ENCODE measurements at places on chromosomes 1 and 21.
A peak's percentile ranks its signal among the peaks of the same experiment; 100 is the strongest.

GRCh38 chr1:206686478-206687249 lies 2.0 kb downstream of the MAPKAPK2 start:
- DNase-seq = no peak

GRCh38 chr21:34187935-34188334 lies 114.6 kb downstream of the MRPS6 start:
- peak; percentile 50 for DNase-seq

DNA sequence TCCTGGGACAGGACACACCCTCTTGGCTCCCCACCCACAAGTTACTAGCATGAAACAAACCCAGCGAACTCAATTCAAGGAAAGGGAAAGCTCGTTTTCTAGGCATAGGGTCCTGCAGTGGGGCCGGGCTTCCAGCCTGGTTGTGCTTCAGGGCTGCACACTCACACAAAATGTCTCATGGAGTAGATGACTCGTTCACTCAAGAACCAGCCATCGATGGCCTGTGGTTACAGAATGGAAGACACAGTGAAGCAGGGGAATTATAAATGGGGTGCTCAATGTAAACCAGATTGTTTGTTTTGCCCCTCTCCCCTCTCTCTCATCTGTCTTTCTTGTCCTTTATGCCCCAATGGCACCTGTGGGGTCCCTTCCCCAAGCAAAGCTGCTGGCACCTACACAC lies 56.0 kb upstream of the COX20 start:
- no peak for DNase-seq

GRCh38 chr1:6884652-6885153 lies 99.4 kb downstream of the CAMTA1 start:
- DNase-seq = no peak

DNA sequence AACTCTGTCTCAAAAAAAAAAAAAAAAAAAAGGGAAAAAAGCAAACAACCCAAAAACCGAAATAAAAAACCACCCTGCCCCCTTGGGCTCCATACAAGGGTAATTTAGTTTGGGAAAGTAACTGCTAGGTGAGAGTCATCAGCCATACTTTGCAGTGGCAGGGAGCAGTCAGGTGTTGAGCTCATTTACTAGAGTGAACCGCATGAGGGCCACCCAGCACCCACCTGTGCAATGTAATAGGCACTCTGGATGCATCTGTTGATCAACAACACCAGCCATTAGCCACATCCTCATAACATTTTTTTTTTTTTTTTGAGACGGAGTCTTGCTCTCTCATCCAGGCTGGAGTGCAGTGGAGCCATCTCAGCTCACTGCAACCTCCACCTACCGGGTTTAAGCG lies 9.1 kb downstream of the INAVA start:
- no peak for DNase-seq

- no peak for DNase-seq
Observed at GRCh38 chr1:227330279-227331076, 12.2 kb upstream of the CDC42BPA start.

GRCh38 chr1:222754366-222755139 lies 17.6 kb downstream of the FAM177B start:
- peak; percentile 99 for DNase-seq

DNA sequence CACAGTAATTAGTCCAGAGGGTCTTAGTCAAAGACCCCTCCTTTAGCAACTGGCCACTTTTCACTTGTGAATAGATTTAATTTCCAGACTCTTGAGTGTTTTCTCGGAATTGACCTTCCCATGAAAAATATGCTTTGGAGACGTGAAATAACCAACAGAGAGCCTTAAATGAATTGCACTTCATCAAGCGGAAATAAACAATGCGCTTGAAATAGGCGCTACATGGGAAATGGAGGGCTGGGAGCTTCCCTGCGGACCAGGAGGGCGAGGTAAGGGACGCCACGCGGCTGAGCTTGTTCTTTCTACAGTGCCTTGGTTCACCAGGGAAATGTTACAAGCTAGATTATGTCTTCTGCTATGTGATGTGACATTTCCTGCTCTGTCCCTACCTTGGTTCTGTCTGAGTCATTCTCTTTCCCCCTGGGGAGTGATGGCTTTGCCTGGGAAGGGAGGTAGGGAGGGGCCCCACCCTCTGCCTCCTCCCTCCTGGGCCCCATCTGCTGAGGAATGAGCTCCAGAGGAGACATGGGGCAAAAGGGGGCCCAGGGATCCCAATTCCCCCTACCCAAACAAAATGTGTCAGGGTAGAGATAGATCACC lies 619.3 kb downstream of the PTPRU start:
- DNase-seq = no peak

- no peak for DNase-seq
Observed at GRCh38 chr1:91556556-91556955, 55.9 kb downstream of the CDC7 start.

GRCh38 chr1:19888112-19888511 lies 5.9 kb downstream of the OTUD3 start:
- DNase-seq = no peak

DNA sequence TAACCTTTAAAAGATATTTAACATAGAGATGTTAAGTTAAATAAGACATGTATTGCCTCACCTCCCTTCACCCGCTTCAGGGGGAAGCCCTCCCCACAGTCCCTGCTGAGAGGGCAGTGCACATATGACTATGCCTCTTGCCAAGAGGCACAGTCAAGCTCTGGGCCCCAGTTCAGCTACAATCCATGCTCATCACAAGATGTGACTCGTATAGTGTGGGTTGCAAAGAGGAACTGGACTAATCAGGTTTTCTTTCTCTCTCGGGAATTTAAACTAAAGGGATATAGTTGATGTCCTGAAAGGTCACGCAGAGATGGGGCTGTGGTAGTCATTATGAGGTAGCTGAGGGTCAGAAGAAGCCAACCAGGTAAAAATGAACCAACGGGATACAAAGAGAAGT lies 35.6 kb downstream of the LYST start:
- DNase-seq = peak; percentile 3

- no peak for DNase-seq
Observed at GRCh38 chr1:232597721-232598120, 32.2 kb downstream of the SIPA1L2 start.

GRCh38 chr1:31013187-31013864 lies 52.2 kb downstream of the PUM1 start:
- DNase-seq = no peak

DNA sequence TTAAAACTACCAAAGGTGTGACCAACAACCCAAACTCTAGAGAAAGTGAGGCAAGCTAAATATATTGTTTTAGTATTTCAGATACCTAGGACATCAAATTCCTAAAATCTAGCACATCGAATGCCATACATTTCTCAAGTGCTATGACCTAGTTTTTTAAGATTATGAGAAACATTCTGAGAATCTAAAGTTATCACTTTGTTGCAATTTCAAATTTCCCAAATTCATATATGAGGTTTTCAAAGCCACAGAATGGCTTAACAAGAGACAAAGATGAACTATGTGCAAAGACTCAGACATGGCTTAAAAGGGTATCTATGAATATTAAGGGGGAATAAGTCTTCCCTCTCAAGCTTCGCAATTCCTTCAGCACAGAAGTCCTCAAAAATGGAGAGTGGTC lies 6.8 kb downstream of the SCYL3 start:
- DNase-seq = no peak

DNA sequence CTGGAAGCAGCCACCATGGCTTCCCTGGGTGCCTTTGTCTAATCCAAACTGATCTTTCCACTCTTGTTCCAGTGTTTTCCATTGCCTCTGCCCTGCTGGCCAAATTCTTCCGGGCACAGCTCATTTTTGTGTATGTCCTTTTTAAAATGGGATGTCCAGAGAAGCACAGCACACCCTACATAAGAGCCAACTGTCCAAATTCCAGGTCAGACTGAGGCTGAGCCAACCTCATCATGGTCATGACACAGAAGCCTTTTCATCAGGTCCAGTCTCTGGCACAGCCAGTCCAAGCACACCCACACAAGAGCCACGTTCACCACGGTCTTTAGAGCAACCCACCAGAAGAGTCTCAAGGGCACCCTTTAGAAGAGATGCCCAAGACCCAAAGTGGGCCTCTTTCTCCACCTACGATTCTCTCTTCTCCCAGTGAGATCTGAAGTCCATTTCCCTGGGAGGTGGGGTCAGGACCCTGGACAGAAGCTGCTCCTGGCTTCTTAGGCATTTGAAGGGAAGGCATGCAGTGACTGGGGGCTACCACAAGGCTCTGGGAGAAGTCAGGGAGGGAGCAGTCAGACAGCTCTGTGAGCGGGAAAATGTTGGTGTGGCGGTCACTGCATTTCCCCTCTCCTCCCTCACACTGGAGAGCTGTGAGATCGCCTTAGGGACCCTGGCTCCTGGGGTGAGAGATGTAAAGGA lies 53.2 kb downstream of the SYT2 start:
- no peak for DNase-seq

DNA sequence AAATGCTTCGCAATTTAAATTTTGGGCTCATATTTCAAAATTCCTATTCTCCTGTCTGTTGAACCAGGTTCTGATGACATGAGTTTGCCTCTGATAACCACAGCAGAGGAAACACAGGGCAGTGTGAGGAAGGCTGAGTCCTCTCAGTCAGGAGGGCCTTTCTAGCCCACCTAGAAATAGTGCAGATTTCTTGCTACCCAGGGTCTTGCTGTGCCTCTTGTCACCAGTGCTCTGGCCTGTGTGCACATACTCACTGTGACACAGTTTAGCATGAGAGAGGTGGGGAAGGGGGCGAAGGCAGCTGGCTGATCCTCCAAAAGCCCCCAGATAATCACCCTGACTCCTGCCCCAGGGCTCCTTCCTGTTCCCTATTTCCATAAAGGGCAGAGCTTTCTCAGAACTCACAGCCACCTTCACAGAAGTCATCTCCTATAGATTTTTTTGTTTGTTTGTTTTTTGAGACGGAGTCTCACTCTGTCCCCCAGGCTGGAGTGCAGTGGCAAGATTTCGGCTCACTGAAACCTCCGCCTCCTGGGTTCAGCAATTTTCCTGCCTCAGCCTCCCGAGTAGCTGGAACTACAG lies 23.7 kb downstream of the ERRFI1 start:
- no peak for DNase-seq

- peak; percentile 5 for DNase-seq
Observed at GRCh38 chr21:35291973-35292627, 243.0 kb upstream of the RUNX1 start.

- no peak for DNase-seq
Observed at GRCh38 chr1:154791292-154792166, 78.6 kb downstream of the KCNN3 start.

DNA sequence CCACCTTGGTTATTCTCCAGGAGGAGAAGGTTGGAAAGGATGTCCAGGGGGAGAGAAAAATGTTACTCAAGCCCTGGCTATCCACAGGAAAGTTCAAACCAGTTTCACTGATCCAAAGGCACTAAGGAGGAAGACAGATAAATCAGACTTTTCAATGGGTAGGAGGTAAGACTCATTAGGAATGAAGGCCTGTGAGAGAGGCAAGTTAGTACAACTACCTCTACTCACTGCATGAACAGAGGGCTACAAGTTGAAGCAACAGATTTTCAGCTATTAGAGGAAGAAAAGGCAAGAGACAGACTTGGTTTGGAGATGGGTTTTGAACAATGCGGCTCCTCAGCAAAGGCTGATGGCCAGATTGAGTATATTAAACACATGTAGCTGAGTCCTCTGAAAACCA lies 16.9 kb downstream of the CD160 start:
- no peak for DNase-seq

GRCh38 chr1:165834881-165835280 lies 7.5 kb downstream of the UCK2 start:
- no peak for DNase-seq

All from AG09319 (cell line).